ENCODE measurements at places on chromosomes 2 and 18.

- no peak for DNase-seq
These were observed 83.8 kb upstream of the SERTAD2 start for GRCh38 chr2:64737547-64737946.

- DNase-seq = no peak
These were observed 311.7 kb downstream of the EIPR1 start for GRCh38 chr2:3065928-3066327.

GRCh38 chr2:111972955-111973565 is 74.7 kb downstream of the MERTK start:
- no peak for DNase-seq

DNA sequence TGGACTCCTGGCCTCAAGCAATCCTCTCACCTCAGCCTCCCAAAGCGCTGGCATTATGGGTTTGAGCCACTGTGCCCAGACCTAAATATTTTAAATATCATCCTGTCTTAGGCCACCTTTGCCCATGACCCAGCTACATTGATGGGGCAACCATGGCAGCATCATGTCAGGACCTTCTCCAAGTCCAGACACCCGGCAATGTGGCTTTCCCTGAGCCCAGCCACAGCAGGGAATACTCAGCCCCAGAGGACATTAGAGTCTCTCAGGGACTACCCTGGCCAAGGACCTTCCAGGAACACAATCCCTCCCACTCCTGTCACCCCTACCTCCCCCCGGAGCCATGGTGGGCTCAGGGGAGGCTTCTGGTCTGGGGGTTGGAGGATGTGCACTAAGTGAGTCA is 72.8 kb downstream of the SMAD7 start:
- DNase-seq = no peak

GRCh38 chr18:3782901-3783300 is 332.9 kb downstream of the TGIF1 start:
- DNase-seq = no peak

DNA sequence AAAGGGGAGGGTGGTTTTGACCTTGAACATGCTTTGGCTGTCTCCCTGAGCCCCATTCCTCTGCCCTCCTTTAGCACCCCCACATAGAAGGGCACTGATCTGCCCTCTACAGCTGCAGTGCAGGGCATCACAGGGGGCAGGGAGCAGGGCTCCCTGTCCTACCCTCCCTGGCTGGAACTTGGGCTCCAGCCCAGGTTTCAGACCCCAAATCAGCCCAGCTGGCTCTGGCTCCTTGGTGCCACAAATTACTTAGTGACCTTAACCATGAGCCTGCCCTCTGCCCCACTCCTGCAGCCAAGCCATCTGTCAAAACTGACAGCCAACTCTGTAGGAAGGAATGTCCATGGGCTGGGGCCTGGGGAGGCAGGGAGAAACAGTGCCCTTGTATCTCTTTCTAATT is 105.6 kb downstream of the MAPK4 start:
- DNase-seq = no peak

DNA sequence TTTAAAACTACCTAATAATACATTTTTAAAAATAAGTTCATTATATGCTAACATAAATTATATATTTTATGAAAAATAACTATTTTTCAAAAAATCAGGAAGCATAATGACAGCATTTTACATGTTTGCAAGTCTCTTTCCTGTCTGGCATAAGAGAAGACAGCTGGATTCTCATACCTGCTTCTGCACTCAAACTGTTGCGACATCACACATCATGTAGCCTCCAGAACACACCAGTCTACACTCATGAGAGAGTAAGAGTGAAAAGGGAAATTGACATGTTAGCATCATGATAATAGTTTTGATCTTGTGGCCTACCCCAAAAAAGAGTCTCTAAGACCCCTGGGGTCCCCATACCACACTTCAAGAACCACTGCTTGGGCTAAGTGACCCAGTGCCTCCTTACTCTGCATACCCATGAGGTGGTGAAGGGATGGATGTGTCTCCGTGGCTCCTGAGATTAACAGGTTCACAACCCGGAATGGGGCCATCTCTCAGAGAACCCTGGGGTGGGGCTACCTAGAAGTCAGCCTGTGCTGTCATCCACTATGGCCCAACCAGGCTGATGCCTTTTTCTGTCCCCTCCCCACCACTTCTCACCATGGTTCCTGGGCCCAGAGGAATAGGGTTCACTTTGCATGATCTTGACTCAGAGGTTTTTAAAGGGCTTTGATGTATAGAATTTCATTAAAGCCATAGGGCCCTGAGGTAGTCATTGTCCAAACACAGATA is 102.6 kb upstream of the DAPL1 start:
- DNase-seq = no peak

- DNase-seq = no peak
These were observed 288.5 kb downstream of the TNS1 start for GRCh38 chr2:217714287-217714751.

- DNase-seq = no peak
These were observed 482.7 kb downstream of the DLGAP1 start for GRCh38 chr18:3972291-3972930.
